ENCODE measurements at places on chromosomes 16 and 17.

- DNase-seq = no peak
Observed at GRCh38 chr17:39562395-39562794, 45.3 kb downstream of the NEUROD2 start.

DNA sequence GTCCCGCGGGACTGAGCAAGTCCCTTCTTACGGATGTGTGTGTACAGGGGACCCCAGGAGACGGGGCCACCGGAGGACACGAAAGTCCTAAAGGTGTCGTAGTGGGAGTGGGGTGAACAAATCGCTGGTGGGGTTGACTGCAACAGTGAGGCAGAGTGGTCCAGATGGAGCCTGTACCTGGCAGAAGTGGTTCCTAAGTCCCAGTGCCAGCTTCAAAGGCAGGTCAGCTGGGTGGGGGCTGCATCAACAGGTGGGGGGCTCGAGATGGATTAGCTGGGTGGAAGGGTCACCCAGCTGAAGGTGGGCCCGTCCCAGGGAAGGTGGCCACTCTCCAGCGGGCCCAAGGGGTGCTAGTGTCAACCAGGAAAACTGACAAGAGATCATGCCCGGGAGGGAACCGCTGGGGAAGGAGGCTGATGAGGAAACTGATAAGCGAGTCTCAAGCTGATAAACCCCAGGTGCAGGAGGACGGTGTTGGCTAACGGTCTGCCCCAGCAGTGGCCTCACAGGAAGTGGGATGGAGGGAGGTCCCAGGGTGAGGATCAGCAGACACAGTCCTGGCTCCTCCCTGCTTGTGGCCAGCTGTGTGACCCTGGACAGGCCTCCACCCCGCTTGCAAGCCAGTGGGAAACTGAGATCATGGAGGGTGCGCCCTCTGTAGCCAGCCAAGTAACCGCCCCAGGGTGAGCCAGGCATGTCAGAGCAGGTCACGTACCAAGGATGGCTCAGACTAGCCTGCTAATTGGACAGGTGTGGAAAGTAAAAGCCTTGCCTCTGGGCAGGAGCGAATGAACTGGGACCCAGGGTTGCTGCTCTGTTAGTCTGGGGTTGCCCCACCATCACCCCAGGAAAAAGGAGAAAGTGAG is 1.0 kb downstream of the ORAI3 start:
- peak; percentile 60 for DNase-seq

GRCh38 chr17:34755981-34756636 is 176.7 kb downstream of the TMEM132E start:
- DNase-seq = no peak

GRCh38 chr17:14940938-14941265 is 324.2 kb downstream of the PMP22 start:
- DNase-seq = no peak

GRCh38 chr16:65601781-65602180 is 479.9 kb upstream of the CDH11 start:
- DNase-seq = peak; percentile 25

DNA sequence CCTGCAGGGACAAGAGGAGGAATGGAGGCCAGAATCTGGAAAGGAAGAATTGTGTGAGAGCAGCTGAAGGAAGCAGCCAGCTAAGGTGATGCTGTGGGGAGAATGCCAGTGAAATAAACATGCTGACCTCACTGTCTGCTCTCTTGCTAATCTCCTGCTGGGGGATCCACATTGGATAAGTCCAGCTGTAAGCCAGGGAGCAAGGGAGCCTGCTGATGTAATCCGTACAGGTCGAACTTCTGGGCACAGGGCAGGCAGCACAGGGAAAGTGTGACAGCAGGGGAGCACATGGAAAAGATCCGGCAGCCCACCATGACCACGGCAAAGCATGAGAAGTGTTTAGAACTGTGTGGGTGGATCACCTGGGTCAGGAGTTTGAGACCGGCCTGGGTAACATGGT is 7.5 kb upstream of the XPO6 start:
- DNase-seq = no peak

- no peak for DNase-seq
Observed at GRCh38 chr17:7095625-7096024, 15.6 kb upstream of the CLEC10A start.

DNA sequence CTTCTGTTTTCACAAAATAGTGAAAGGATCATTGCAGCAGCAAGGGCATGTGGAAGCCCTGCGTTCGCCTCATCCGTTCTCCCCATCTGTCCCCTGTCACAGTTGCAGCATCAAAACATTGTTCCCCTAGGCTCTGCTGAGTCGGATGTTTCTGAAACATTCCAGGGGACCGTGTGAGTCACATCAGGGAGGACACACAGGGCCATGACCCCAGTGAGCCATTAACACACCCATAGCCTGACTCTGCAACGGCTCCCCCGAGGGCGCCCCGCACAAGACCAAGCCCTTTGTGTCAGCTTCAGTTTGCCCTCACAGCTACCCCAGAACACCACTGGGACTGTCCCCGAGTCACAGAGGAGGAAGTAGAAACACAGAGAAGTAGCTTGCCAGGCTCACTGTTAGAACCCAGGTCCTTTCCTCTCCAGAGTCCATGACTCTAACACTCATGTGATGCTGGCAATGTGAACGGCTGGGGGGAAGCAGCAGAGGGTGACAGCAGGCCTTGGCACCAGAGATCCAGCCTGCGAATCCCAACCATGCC is 63.3 kb upstream of the HSBP1 start:
- DNase-seq = peak; percentile 18

DNA sequence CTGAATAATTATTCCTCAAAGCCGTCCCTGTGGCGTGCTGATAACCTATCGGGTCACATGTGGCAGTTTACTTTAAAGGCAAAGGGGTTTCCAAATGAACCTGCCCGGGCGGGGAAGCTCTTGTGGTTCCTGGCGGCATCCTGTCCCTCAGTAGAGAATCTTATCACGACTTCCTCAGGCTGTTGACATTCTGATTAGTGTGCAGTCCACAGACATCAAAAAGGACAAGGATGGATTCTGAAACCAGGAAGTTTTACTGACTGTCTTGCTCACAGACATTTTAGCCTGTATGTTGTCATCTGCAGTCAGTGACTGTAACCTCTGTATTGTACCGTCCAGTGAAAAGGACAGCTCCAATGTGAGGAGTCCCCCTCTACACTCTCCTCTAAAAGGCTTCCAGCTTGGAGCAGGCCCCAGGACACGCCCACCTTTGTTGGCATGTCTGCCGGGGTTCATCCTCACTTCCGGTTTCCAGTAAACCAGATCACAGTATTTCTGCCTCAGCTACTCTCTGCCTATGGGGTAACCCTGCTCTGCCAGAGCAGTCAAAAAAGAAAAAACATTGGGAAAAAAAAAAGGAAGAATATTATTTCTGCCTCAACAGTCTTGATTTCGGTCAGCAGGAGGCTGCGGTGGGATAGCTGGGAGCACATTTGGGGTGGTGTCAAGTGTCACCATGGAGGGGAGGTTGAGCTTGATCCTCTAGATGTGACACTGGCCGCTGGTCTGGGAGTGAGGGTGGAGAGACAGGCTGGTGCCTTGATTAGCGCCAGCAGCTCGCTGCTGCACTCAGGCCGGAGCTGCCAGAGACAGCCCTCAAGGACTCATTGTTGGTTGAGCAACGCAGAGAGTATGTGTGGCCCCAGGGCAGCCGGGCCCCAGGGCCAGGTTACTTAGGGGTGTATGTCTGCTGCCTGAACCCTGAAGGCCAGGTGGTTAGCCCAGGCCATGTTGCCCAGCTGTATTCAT is 89.0 kb upstream of the DNAH17 start:
- no peak for DNase-seq

DNA sequence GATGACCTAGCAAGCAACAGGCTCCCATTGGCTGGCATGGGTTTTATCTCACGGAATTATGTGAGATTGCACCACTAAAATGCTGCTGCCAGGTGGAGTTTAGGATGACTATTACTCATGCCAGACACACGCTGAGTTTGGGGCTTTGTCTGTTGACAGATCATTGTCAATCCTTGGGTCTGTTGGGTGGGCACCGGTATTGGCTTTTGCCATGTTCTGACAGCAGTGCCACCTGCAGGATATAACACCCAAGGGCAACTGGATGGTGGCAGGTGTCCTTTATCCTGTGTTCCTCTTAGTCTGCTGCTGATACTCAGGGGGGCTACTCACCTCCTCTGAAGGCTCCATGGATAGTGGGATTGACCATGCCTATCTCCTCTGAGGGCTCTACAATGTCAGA is 221.6 kb upstream of the DYNLRB2 start:
- no peak for DNase-seq

DNA sequence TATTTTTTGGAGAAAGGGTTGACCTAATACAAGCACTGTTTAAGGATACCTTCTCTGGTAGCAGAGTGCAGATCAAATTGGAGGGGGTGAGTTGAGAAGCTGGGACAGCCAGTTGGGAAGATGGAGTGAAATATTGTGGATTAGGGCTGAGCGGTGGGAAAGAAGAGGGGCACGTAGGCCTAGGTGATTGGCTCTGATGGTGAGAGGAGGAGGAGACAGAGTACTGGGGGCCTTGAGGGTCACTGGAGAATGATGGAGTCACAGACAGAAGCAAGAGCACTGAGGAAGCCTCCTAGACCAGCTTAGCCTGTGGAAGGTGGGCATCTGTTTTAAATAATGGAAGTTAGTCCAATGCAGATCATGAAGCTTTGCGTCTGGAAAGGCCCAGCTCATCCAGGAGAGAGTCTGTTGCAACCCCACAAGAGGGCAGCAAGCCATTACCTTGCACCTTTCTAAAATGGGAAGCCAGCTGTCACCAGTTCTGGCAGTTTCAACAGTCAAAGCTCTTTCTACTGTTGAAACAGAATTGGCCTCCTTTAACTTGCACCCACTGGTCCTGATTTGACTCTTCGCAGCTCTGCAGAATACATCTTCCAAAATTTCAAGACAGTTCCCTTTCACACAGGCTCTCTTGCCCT is 11.8 kb downstream of the SLC9A5 start:
- DNase-seq = no peak

GRCh38 chr17:81906476-81907218 is 4.6 kb downstream of the PCYT2 start:
- DNase-seq = no peak

DNA sequence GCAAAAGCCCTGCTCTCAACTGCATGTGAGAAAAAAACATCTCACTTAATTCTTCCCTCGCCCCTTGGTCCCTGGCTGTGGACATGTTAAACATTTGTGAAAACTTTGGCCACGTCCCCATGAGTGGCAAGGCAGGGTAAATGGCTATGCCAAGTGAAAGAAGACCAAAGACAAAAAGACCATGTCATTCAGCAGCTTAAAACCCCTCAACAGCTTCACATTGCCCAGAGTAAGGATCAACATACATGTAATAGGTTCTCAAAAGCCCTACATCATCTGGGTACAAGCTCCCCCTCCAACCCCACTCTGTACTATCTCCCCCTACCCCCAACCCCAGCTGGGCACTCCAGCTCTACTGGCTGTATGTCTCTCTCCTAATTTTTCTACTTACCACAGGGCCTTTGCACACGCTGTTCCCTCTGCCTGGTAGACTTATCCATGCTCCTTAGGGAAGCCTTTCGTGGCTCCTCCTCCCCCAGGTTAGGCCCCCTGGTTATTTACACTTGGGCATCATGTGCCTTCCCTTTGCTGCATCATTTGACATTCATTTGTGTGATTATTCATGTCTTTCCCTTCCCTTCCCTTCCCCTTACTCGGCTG is 75.7 kb downstream of the NDE1 start:
- no peak for DNase-seq

DNA sequence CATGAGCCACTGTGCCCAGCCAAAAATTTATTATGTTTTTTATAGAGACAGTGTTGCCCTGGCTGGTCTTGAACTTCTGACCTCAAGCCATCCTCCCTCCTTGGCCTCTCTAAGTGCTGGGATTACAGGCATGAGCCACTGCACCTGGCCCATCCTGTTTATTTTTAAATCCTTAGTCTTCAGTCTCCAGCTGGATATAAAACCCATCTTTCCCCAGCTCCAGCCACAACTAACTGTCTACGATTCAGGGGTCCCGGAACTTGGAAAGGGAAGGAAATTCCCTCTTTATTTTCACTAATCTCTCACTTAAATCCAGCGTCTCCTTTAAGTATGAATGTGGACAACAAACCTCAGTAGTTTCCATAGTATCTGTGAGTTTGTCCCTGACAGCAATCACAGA is 62.2 kb downstream of the IQCK start:
- DNase-seq = no peak

DNA sequence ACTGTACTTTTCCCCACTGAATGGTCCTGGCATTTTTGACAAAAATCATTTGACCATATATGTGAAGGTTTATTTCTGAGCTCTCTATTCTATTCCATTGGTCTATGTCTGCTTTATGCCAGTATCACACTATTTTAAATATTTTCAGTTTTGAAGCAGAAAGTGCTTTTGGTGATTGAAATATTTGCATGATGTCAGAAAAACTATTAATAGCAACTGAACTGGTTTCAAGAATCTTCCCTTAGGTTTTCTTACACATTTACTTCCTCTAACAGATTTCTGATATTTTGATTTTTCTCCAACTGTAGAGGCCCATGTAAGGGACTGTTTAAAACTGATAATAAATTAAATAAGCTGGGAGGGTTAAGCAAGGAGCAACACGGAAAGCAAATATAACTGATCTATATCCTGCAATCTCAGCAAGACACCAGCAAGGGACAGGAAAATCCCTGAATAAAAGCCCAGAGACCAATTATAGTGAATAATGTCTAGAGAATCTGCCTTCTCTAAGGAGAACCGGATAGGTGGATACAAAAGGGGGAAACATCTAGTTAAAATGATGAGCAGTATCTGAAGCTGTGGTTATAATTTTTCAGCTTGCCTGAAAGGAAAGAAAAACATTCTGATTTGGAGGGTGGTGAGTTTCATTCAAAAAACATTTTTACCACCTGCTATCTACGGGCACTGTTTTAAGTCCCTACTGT is 80.9 kb upstream of the STAC2 start:
- peak; percentile 2 for DNase-seq

DNA sequence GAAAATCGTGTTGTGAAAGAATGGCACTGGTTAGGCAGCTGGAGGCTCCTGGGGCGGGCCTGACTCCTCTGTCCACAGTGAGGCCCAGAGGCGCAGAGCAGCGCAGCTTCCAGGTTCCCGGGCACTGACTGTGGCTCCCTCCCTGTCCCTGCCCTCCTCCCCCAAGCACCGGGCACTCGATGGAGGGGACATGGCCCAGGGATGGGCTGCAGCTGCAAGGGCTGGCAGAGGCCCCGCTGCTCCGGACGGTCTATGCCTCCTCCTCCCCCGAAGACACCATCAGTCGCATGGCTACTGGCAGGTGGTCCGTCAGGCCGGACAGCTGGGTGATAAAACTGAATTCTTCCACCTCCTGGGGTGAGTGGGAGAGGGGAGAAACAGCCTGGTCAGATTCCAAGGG is 50.1 kb downstream of the PRMT7 start:
- DNase-seq = no peak

DNA sequence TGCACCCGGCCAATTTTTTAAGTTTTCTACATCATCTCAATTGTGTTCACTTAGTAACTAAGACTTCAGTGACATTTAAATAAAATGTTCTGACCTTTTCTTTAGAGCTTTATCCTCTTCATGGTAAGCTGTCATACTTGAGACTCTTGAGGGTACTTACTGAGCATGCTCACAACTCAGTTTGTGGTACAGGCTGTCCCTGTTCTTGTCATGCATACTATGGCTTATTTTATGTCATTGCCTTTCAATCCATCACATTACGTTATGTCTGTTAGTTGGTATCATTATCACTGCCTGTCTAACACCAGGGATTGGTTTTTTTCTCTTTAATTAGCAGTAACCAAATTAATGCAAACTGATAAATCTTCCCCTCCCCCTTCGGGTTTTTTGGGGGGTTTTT is 41.9 kb upstream of the RHBDL3 start:
- DNase-seq = no peak

GRCh38 chr17:81117672-81118198 is 47.6 kb upstream of the PVALEF start:
- no peak for DNase-seq

Data from GM04503 (cell line).